GM23248 (cell line): ENCODE measurements at places on chromosomes 6 and 20.

DNA sequence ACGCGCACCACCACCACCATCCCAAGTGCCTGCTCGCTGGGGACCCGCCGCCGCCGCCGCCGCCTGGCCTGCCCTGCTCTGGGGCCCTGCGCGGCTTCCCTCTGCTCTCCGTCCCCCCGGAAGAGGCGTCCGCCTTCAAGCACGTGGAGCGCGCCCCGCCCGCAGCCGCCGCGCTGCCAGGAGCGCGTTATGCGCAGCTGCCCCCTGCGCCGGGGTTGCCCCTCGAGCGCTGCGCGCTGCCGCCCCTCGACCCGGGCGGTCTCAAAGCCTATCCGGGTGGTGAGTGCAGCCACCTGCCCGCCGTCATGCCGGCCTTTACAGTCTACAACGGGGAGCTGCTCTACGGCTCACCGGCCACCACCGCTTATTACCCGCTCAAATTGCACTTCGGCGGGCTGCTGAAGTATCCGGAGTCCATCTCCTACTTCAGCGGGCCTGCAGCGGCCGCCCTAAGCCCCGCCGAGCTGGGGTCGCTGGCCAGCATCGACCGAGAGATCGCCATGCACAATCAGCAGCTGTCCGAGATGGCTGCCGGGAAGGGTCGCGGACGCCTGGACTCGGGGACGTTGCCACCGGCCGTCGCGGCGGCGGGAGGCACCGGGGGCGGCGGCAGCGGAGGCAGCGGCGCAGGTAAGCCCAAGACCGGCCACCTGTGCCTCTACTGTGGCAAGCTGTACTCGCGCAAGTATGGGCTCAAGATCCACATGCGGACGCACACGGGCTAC is 7.2 kb downstream of the PRDM13 start:
- peak; percentile 37 for DNase-seq

DNA sequence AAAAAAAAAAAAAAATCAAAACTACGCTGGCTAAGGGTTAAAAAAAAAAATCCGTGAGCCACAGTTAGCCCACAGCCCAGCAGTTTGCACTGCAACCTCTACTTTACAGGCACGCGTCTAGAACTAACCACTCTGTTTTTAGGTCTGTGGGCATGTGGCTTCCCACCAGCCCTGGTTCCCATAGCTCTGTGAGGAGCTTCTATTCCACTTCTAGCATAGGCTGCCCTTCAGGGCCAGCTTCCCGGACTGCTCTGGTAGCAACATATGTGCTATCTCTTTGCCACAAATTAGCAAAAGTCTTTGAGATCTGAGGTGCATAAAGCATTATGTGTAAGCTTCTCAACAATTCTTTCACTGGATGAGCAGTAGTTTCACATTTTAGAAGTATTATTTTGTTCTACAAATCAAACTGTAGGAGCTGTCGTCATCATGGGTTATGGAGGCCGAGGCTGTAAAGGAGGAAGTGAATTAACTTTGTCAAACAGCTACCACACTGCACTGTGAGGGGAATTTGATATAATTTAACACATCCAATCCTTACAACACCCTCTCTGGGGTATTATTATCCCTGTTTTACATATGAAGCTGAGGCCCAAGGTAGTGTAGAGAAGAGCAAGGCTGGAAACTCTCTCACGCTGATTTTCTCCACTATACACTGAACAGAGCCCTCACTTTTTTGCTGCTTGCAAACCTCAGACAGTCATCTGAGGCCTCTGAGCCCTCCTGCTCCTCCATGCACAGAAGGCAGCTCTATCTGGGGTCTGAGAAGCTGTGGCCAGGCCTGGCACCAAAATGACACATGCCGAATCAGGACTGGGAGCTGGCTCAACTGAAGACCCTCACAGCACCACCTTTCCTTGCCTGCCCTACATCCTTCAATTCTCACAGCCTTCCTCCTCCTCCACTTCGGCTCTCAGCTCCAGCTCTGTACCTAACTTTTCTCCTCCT is 35.4 kb downstream of the MAN1A1 start:
- no peak for DNase-seq

- DNase-seq: no peak
Observed at GRCh38 chr6:14929291-14929690, 316.6 kb upstream of the JARID2 start.

- DNase-seq: no peak
Observed at GRCh38 chr6:51049983-51050877, 231.6 kb downstream of the TFAP2B start.

- DNase-seq: no peak
Observed at GRCh38 chr6:43658161-43658560, 13.3 kb downstream of the RSPH9 start.

DNA sequence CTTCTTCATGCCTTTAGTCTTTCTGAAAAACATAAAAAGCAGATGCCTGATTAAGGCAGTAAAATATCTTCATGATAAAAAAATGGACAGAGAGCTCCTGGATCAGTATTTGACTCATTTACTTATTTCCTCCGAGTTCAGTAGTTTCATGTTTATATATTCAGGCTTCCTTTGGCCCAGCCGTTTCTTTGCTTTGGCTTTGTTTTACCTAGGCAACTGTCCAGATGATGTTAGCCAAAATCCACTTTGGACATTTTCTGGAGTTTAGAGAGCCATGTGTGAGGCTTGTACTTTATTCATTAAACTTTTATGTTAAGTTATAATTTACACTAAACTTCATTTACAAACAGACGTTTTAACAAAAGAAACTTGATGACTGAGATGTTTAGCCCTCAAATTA is 307.1 kb upstream of the RSPO3 start:
- peak; percentile 62 for DNase-seq

DNA sequence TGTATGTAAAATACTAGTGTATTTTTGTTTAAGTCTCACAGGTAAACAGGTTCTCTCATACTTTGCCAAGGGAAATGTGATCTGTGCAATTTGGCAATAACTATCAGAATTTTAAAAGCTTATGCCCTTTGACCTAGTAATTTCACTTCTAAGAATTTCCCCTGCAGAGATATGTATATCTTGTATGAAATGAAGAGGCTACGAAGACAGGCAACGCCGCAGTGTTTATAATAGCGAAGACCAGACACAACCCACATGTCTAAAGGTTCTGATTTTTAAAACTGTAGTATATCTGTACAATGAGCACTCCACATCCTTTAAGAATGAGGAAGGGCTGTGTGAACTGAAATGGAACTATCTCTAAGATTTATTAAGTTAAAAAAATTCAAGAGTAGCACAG is 7.5 kb downstream of the TRAF3IP2 start:
- no peak for DNase-seq

DNA sequence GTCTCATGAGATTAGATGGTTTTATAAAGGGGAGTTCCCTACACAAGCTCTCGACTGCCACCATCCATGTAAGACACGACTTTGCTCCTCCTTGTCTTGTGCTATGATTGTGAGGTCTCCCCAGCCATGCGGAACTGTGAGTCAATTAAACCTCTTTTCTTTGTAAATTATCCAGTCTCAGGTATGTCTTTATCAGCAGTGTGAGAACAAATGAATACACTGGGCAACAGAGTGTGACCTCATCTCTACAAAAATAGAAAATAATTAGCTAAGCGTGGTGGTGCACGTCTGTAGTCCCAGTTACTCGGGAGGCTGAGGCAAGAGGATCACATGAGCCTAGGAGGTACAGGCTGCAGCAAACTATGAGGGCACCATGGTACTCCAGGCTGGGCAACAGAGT is 51.3 kb downstream of the MDN1 start:
- DNase-seq: no peak

DNA sequence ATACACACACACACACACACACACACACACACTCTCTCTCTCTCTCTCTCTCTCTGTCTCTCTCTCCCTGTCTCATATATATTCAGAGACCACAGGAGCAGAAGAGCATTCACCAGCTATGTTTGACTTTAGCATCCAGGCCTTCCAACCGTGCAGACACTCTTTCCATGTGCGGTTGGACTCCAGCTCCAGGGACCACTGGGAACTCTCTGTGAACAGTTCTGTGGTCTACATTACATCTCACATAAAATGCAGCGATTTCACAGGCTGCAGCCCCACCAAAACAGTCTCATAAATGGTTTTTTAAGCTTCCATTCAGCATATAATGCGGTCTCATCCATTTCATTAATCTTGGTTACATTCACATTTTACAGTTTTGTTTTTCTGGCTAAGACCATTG is 508.4 kb upstream of the SULF2 start:
- DNase-seq: no peak

DNA sequence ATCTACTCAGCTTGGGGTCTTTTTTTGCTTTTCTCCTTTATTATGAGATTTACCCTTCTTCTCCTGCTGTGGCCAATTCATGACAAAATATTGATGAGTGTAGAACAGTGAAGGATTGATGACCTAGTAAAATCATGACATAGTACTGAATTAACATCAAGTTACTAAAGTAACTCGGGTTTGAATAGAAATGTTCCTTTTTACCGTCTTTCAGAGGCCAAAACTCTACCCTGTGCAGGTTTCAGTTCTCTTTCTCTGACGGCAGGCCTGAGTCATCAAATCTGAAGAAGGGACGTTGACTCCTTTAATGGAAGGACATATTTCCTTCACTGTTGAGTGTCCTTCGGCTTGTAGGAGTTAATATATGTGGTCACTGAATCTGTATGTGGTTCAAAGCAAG is 80.7 kb downstream of the RREB1 start:
- DNase-seq: no peak

DNA sequence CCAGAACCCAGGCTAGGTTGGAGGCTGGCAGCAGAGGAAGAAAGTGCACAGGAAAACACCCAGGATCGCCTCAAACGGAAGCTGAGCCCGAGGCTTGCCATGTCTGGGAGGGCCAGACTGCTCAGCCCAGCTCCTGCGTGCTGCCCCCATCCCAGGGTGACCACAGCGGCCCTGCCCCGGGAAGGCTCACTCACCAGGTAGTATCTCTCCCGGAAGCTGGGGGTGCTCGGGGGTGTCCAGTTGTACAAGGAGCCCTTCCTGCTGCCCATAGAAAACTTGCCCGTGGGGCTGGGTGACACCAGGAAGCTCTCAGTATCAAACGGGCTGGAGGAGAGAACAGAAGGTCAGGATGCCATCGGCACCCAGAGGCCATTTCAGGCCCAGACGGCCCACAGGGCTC is 86.9 kb downstream of the RIPOR3 start:
- no peak for DNase-seq

DNA sequence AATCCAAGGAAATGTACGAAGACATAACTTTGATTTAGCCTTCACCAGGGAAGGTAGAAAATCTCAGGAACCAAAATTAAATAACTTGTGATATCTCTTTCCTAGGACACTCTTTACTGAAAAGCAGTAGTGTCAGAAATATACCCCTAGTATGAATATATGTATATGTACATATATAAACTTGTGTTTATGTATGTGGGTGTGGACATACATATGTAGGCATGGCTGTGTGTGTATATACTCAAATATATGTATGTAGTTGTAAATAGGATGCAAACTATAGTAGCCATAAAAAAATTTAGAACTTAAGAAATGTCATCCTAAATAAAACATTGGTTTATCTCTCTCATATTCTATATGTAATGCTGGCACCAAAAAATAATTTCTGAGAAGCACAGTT is 500.8 kb downstream of the ADGRB3 start:
- no peak for DNase-seq

DNA sequence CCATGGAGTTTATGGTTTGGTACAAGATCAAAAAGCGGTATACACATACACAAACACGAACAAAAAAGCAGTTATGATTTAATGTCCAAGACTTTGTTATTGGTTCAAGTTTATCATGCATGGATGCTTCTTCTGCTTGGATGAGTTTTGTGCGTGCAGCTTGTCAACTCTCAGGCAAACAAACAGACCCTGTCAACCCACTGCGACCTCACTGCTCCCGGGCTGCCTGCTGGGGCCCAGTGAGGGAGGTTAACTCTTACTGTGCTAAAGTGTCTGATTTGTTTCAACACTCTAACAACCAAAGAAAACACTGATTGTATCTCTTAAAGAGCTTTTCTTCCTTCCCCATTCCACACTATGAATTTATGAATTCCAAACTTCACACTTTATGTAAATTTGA is 26.8 kb upstream of the DDR1 start:
- DNase-seq: no peak

DNA sequence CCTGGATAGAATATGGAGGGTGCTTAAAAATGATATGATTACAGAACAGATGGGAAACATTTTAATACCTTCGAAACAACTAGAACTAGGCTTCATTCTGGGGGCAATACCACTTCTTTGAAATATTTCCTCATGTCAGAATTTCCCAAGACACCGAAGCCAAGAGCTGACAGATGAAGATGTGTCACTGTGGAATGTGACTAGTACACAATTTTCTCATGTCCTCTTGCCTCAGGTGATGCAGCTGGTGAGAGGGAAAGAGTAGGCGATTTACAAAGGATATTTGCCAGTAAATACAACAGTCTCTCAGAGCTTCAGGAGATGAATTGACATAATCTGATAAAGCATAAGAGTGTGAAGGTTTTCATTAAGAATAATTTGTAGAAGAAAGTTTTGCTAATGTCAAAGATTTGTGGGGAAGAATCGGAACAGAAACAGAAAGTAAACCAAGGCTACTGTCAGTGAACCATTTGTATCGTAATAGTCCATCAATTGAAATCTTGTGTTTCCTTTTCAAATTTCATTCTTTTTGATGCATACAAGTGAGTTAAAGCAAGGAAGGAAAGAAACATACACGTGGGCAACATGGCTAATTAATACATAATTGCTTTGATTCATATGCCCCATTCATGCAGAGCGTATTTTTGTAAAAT is 164.7 kb upstream of the CCN2 start:
- peak; percentile 57 for DNase-seq

DNA sequence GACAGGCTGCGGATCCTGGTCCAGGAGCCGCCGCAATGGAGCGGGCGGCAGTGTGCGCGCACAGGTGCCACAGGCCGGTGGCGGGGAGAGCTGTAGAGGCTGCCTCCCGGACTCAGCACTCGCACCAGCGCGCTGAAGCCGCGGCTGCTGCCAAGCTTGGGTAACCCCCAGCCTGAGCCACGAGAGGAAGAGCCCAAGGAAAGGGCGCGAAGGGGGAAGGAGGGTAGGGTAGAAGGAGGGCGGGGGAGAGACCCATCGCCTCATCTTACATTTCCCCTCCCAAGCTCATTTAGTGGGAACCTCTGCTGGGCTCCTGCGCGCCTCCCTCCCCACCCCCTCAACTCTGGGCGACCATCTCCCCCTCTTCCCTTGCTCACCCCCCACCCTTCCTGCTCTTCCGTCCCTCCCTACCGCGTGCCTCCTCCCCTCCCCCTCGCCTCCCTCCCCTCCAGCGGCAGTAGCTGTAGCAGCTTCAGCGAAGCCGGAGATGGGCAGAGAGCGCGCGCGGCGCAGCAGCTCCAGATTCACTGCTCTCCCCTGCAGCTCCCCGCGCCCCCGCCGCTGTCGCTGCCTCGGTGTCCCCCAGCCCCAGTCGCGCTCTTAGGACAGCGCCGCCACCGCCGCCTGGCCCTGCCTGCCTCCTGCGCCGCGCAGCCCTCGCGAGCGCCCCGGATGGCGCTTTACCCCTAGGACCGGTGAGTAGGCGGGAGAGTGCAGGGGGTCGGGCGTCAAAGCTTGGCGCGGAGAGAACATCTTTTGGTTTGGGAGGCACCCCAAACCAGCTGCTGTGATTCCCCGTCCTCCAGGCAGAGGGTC is at the start of gene FUT9:
TSS of gene FUT9 (plus strand) at position 457 of the 816 bp plus-strand sequence. CDS start 187,182 bp downstream, outside the sequence.
- no peak for DNase-seq

- peak; percentile 27 for DNase-seq
Observed at GRCh38 chr6:169950558-169950957, 199.1 kb downstream of the ERMARD start.

GRCh38 chr6:109628158-109629000 is 62.6 kb downstream of the AK9 start:
- no peak for DNase-seq
